Hematopoietic multipotent progenitor cell treated with erythropoietin and hydrocortisone succinate and interleukin-3 and kit ligand, for 15 days (in vitro differentiated cells): ENCODE measurements at places on chromosomes 7 and 10.

DNA sequence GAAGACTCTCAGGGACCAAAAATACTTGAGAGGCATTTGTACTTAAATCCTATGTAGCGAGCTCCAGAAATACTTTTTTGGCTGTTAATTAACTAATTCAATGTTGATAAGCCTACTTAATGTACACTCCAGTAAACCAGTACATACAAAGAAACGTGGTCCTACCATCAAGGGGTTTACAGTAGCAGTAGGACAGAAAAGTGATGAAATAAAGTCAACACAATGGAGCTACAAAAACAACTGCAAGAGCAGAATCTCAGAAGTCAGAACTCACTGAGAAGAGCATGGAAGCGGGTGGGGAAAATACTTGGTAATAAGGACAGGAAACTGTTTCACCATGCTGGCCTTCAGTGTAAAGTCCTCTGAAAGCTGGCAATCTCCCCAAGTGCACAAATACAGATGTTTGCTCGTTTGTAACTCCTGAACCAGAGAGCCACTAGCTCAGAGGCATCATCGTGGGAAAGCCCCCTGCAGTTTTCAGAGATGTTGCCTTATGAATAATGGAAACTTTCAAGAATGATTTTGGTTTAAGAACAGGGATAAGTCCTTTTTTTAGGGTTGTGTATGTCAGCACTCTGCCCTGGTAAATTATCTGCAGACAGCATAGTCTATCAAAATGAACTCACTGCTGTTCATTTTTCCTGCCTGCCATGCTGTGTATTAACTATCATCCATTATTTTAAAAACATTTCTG, 233.2 kb downstream of the SORCS1 start:
- DNase-seq = no peak

DNA sequence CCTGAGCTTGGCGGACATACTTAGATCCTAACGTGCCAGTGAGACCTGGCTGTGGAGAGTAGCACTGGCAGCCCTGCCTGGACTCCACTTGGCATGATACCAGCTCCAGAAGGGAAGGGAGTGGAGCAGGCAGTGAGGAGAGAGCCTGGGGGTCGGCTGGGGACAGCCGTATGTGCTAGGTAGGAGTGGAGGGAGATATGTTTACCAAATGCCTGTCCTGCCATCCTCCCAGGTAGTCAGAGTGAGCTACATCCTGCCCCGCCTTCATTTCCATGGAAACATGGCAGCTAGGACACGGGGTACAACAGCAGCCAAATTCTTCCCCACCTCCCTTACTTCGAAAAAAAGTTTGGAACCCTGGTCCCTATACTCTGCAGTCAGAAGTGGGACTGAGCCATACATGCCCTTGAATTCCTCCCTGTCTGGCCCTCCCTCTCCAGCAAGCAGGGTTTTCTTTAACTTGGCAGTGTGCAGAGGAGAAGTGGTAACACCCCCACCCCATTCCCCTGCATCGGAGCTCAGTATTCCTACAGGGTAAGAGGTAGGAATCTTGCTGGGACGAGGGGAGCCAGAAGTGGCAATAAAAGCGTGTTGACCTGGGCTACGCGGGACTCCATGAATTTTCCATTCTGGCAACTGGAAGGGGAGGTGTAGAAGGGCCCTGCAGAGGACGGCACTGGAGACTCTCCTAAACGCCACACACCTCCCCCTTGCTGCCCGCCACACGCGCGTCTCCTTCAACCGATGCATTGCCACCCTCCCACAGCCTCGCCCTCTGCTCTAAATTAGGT, 20.0 kb upstream of the SMO start:
- DNase-seq = no peak

GRCh38 chr7:99124751-99125504, 19.0 kb downstream of the SMURF1 start:
- DNase-seq = no peak

GRCh38 chr7:21753071-21753470, 192.6 kb downstream of the CDCA7L start:
- DNase-seq = no peak

DNA sequence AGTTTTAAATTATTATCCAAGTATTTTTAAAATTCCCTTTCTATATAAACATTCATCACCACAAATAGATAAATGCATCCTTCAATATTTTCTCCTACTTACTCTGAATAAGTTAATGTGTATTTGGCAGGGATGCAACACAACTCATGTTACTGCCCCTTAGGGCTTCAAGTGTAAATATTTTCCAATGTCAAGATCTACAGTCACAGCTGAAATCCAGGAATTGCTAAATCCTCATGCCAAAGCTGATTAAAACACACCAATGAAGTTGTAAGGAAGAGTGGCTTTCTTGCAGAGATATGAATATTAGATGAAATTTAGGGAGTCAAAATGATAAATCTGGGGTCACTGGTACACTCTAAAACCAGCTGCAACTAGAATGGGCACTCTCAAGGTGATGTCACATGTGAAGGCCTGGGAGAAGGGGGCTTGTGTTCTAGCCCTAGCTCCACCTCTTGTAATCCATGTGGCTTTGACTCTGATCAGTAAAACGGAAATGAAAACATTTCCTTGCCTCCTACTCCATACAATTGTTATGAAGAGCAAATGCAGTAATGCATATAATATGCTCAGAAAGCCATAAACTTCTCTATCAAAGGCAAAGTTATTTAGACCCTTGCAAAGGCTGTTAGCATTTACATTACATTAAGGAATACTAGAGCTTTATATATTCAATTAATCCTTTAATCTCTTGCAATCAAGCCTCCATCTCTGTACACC, 228.1 kb upstream of the NFE2L3 start:
- no peak for DNase-seq

DNA sequence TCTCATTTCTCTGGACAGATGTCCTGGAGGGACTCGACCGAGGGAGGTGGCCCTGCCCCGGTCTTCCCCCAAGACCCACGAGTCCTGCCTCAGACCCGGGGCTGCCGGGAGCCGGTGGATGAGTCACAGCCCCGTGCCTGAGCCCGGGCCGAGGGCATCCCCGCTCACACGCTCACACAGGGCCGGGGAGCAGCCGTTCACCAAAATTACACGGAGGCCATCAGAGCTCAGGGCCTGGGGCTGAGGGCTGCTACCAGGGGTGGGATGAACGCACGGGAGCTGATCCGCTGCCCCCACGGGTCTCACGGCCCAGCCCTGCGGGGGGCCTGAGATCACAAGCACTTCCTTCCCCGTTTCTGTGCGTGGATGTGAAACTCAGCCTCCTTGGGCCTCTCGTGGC, 17.5 kb downstream of the FAM20C start:
- no peak for DNase-seq

DNA sequence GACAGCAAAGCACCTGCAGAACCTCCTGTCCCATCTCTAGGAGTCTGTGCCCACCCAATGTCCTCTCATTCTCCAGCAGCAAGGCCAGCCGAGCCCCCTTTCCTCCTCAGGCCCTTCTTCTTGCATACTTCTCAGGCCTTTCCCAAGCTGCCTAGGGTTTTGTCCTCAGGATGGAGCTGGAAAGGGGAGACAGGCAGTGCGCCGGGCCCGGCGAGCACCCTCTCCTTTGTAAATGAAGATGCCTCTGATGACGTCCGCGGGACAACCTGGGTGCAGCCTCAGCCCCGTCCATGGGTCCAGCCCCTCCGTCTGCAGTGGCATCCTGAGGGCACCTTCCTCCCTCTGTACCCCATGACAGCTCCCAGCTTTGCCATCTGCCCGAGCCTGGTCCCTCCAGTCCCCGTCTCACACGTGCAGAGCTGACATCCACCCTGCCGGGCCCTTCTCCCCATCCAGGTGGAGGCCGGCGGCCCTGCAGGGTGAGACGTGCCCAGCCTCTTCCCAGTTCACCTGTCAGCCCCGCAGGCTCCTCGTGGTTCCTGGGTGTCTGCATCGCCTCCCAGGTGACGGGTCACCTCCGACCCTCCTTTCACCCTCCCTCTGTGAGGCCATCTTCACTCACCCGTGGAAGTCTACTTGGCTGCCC, 36.4 kb downstream of the JAKMIP3 start:
- no peak for DNase-seq

DNA sequence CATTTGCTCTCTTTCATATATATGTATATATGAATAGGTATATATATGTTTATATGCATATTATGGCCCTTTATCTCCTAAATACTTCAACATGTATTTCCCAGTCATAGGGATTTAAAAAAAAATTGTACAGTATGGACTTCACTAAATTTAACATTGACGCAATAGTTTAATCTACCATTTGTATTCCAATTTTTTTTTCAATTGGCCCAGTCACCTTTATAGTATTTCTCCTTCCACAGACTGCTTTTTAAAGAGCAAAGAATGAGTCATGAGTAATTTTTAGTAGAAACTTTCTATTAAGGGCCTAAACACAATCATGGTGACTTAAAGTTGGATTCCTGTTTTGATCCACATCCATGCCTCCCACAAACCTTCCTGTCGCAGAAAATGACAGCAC, 20.5 kb downstream of the CCSER2 start:
- DNase-seq = no peak

GRCh38 chr7:43195256-43195655, 82.8 kb downstream of the HECW1 start:
- DNase-seq = no peak

- DNase-seq = no peak
These were observed 20.5 kb upstream of the SLC16A12 start for GRCh38 chr10:89555688-89556445.

GRCh38 chr7:106535234-106535932, 125.6 kb downstream of the CCDC71L start:
- no peak for DNase-seq

DNA sequence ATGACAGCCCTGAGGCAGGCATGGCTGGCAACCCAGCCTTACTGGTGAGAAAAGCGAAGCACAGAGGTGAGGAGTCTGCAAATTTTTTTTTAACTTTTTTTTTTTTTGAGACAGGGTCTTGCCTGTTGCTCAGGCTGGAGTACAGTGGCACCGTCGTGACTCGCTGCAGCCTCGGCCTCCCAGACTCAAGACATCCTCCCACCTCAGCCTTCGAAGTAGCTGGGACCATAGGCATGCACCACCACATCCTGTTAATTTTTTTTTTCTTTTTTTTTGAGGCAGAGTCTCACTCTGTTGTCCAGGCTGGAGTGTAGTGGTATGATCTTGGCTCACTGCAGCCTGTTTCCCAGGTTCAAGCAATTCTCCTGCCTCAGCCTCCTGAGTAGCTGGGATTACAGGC, 35.1 kb upstream of the DLG5 start:
- DNase-seq = no peak

GRCh38 chr7:137462074-137462715, 118.7 kb upstream of the PTN start:
- no peak for DNase-seq

- DNase-seq = no peak
These were observed 12.4 kb downstream of the FOXL3 start for GRCh38 chr7:302054-302992.
